ENCODE measurements at places on chromosomes 2 and 18.

DNA sequence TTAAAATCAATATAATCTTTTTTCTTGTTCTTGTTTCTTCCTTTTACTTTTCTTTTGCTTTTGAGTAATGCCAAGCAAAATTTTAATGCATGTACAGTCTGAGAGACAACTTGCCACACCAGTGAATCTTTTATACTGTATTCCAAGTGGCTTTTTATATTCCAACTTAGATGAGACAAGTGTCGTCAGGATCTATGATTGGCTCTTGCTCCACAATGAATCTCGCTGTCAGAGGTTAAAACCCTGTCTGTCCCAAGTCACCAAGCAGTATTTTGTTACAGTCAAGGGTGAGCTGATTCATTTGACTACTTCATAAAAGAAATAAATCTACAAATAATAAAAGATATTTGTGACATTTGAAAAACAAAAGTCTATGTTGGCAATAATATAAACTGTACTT, at the start of gene MSTN:
Gene MSTN, minus strand, starts transcription at position 129 of the 400 bp plus-strand sequence. CDS start 133 bp downstream, outside the sequence.
- no peak for DNase-seq

DNA sequence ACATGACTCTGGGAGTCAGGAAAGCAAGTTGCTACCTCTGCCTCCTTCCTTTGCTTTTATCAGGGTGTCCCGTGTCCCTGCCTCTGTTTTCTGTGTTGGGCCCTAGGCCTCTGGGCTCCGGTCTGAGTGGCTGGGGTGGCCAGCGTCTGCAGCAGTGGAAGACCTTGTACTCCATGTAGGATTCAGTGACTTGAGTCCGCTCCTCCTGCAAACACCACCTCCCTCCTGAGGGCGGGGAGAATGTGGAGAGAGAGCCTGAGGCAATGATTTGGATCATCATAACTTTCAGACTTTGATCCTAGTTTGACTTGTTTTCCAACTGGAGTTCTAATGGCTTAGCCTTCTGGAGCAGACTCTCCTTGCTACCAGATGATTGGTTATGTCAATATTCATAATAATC, 30.8 kb downstream of the ATP6V1C2 start:
- no peak for DNase-seq

DNA sequence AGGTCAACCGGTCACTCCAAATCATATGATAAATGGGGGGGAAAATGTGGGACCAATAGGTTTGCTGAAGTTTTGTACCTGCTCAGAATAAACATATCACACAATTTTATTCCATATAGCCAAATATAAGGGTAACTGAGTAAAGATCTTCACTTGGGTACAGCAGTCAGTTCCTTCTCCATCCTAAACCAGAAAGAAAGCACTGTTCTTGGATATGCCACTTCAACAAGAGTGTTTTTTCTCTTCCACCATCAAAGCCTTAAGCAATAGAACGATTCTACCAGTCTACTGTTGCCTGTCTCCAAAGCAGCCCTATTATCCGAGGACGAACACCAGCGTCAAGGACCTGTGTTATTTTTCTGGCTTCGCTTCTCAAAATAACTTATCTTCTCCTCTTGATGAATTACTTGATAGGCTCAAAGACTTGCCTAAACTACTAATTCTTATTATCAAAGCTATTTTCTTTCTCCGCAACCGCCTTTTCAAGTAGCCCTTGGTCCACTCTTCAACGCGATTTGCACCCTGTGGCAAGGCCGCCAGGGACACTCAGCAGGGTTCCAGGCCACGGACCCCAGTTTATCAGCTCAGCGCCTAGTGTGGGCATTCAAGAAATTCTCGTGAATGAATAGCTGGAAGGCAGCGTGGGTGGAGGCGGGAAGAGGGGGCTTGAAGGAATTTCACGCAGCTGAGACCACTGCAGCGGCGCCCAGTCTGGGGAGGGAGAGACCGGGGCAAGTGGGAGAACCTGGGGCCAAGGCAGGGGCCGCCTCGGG, 646 bp downstream of the ALS2 start:
- DNase-seq: no peak

DNA sequence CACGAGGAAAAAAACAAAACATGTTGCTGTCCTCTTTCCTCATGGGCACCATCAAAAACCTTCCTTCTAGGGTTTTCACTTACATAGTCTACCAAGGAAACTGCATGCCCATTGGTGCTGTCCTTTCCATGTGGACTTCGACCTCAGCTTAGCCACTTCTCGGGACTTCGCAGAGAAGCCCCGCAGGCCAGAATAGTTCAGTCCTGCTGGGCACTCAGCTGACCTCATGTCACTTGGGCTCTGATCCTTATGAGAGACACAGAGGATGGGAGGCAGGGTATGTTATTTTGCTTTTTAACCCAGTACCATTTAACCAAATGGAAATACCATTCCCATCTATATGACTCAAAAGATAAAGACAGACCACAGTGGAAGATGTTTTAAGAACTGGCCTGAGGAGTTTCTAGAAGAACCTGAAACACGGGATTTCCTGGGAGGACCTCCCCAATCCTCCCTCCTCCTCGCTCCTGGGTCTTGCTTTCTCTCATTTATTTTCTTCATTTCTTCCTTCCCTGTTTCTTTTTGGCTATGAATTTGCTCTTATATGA, 28.4 kb downstream of the AAK1 start:
- no peak for DNase-seq

- no peak for DNase-seq
These were observed 582 bp upstream of the RAB31 start for GRCh38 chr18:9707381-9708056.

DNA sequence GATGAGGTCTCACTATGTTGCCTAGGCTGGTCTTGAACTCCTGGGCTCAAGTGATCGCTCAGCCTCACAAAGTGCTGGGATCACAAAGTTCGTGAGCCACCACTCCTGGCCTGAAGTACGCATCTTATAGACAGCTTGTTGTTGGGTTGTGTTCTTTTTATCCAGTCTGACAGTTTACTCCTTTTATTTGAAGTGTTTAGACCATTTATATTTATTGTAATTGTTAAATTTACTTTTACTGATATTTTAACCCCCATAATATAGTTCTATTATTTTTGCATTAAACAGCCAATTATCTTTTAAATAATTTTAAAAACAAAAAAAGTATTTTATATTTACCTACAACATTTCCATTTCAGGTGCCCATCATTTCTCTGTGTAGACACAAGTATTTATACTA, 303.0 kb upstream of the HDAC4 start:
- DNase-seq: no peak

DNA sequence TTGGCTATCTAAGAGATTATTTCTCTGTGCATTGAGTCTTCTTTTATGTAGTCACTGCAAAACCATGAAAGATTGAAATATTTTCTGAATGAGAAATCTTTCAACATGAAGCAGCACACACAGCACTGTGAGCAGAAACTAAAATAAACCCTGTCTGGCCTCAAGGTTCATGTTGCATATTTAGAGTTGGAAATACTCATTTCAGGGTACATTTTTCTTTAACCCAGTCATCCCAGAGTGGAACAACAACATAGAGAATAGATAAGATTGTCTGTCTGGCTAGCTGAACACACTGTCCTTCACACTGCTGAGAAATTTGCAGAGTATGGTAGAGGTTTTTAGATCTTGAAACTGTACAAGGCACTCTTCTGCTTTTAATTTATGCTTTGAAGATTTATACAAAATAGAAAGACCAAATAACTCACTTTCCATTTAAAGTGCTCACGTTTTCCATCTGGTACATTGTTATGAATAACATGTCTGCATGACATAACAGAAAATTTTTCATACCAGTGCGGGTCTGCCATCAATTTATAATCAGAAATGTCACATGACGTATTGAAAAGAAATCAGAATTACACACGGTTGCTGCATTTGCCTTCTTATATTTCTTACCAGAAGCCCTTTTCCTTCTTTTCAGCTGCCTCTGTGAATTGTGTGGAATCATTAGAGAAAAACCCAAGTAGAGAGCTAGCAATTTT, 25.0 kb upstream of the FN1 start:
- DNase-seq: no peak

DNA sequence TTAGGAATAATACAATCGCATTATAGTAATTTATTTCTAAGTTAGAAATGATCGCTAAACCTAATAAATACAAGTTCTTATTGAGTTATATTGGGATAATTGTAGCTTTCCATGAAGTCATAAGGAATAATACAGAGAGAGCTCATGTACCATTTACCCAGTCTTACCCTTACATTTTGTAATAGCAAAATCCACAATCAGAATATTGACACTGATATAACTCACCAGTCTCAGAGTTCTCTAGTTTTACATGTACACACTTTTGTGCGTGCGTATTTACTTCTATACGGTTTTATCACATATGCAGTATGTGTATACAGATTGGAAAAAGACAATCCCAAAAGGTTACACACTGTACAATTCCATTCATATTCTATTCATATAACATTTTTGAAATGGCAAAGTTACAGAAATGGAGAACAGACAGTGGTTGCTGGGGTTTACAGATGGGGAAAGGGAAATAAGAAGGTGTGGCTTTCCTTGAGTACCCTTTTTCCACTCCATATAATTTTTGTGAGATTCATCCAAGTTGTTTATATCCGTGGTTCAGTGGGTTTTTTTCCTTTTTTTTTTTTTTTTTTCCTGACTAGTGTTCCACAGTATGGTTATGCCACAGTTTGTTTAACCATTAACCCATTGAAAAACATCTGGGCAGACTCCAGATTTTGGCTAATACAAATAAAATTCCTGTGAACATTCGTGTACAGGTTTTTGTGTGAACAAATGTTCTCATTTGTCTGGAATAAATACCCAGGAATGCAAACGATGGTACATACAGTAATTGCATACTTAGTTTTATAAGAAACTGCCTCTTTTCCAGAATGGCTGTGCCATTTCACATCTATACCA, 117.2 kb downstream of the HNMT start:
- DNase-seq: no peak

DNA sequence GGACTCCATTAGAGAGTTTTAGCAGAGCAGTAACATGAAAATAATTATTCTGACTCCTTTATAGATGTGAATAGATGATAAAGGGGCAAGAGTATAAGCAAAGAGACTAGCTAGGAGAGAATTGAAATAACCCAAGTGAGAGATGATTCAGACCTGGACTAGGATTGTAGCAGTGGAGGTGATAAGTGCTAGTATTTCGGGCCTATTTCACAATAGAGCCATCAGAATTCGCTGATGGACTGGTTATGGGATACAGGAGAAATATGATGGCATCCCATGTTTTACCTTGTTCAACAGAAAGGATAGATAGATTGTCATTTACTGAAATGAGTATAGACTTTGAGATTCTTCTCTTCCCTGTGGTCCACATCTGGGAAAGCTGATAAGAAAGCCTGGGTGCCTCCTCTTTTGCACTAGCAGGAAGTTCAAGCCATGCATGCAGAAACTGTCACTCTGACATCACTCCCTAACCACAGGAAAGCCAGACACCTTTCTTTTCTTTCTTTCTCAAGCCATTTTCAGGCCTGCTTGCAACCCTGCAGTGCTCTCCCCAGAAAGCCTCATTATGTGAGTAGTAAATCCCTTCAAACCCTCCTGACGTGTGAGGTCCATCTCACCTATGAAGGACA, 25.3 kb downstream of the DYNAP start:
- no peak for DNase-seq

- no peak for DNase-seq
These were observed 67.2 kb upstream of the TMEM17 start for GRCh38 chr2:62573137-62573731.

- no peak for DNase-seq
These were observed 339.7 kb upstream of the SLC14A2 start for GRCh38 chr18:45275367-45276113.

- DNase-seq: no peak
These were observed 30.9 kb downstream of the DSEL start for GRCh38 chr18:67485655-67486054.

DNA sequence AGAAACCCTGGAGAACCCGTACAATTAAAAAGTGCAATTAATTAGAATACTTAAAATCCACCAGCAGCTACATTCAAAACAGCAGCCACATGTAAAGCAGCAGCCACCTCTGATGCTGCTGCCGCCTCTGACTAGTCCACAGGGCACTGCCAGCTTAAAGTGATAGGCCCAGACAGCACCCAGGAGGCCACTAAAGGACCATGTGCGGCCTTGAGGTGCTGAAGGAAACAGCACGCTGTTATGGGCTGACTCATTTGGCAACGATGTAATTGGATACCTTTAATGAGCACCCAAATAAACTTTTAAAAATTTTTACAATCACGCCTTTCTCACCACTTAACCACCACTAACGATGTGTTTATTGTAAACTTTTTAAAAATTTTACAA, 209.3 kb upstream of the NCKAP5 start:
- DNase-seq: no peak

- DNase-seq: no peak
These were observed 166.9 kb upstream of the NCK2 start for GRCh38 chr2:105577762-105578161.

DNA sequence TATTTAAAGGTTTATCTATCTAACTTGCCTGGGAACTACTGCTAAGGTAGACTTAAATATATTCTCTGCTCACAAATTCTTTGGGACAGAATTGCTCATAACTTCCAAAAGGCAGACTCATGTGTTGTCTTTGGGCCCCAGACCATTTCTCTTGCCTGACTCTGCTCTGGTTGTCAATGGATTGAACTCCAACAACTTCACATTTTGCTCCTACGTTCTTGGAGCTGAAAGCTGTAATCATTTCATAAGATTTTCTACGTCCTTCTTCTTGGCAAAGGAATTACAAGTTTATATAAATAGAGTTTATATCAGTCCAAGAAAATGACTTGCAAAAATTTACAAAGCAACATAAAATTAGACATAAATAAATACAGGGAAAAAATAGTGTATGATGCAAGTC, 32.9 kb upstream of the PPM1B start:
- no peak for DNase-seq

DNA sequence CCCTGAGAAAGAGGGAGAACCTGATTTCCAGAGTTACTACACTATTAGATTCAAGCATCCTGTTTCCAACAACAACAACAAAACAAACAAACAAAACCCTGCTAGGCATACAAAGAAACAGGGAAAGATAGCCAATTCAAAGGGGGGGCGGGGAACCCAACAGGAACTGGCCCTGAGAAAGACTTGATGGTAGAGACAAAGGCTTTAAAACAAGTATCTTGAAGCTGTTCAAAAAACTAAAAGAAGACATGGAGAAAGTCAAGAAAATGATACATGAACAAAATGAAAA, 147.1 kb downstream of the THADA start:
- no peak for DNase-seq

DNA sequence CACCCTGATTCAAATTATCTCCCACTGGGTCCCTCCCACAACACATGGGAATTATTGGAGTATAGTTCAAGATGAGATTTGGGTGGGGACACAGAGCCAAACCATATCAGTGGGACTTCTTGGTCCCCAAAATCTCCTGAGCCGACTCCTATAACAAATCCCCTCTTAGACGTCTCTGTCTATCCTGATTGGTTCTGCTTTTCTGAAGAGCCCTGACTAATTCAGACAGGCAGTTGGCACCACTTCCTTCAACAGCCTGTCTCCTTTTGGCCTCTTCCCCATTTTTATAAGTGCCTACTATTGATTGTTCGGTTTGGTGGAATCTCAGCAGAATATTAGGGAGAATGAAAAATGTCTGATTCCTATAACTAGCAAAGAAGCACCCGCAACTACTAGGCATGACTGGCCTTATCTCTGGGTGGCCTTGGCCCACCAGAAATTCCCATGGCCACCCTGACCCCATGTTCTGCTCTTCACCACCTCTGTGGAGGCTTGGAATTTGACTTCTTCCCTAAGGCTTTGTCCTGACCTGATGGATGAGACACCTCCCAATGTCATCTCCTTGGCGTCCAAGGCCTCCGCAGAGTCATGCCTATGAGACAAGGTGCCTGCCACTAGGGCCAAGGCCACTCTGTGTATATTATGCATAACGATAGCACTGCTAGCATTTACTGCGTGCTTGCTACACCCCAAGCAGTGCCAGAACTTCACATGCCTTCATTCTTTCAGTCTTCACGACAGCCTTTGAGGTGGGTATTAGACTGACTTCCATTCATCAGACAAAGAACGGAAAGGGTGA, 218.9 kb upstream of the COPS8 start:
- DNase-seq: no peak

- DNase-seq: no peak
These were observed 174.0 kb downstream of the CCDC85A start for GRCh38 chr2:56357655-56358295.

Measured in Right ventricle myocardium superior (tissue), 1 donor.